ENCODE measurements at places on chromosomes 6 and 20. TPM values are rescaled to one million over a fixed set of nuclear protein-coding genes. Genes with fewer than 3 reads are reported as not detected.

C6orf120 gene
- 17.8 TPM for total RNA-seq

SLC9A8 gene
- 6.4 TPM for total RNA-seq

ARFGEF3 gene
- total RNA-seq = 2.7 TPM

MROH8 gene
- total RNA-seq = 6.8 TPM

DNA sequence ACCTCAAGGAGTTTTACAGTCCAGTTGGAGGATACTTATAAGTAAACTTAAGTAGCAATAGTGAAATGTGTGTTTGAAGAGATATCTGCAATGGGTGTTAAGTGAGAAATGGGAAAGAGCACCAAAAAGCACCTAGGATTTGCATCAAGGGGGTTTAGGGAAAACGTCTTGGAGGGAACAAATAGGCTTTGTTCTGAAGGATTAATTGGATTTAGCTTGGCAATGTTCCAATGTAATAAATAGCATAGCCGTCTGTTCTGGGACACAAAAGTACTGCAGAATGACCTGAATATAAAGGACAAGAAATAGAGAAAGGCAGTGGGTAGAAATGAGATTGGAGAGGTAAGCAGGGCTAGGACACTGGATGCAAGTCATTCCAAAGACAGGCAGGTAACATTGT, 2.8 kb upstream of the MYO6 start:
- no peak for DNase-seq

GRCh38 chr6:13554929-13555333, 19.5 kb upstream of the SIRT5 start:
- peak; percentile 67 for DNase-seq

GRCh38 chr6:142913511-142914047, 31.4 kb downstream of the HIVEP2 start:
- no peak for DNase-seq

GRCh38 chr6:107959392-107959791, 1.4 kb upstream of the SEC63 start:
- no peak for DNase-seq

GRCh38 chr6:52724406-52725121, 38.7 kb downstream of the GSTA2 start:
- DNase-seq = peak; percentile 78

GRCh38 chr20:63567386-63568169, 6.5 kb downstream of the HELZ2 start:
- peak; percentile 65 for DNase-seq

GRCh38 chr6:114007516-114007915, 36.6 kb upstream of the HDAC2 start:
- DNase-seq = no peak

- DNase-seq = peak; percentile 53
These were observed 7.0 kb upstream of the DACT2 start for GRCh38 chr6:168326294-168327261.

DNA sequence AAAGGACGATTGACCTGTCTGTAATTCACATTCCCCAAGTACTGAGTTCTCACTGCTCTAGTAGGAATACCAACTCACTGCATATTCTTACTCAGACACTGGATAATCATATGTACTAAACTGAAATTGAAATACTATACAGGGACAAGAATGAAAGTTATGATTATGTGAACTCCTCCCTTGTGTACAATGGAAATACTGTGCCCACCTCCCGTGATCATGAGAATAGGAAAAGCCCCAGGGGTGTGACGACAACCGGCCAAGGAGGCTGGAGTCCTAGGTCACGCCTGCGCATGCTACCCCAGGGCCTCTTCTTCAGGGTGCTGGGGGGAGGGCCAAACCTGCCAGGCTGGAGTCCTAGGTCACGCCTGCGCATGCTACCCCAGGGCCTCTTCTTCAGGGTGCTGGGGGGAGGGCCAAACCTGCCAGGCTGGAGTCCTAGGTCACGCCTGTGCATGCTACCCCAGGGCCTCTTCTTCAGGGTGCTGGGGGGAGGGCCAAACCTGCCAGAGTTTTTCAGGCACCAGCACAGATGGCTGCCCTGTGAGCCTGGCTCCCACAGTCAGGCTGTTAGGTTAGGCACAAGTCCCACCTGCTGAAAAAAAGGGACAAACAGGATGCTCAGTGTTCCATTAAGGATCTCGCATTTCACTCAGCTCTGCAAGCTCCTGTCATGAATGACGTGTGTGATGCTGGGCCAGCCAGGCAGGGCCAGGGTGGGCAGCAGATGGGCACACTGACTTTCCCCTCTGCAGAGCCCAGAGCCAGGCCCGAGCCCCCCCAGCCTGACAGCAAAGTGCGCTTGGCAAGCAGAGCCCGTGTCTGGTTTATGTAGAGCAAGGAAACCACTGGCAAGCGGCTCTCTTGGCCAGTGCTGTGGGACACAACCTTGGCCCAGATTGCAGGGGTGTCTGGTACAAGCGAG, 107.7 kb downstream of the FOXF2 start:
- no peak for DNase-seq
